Right hindlimb (tissue), 1 donor: ENCODE measurements at places on chromosomes 6 and 20.

- peak; percentile 91 for DNase-seq
Measured at GRCh38 chr6:44074439-44074812, 52.8 kb downstream of the MRPL14 start.

GRCh38 chr6:34772940-34773339 is 15.6 kb downstream of the SNRPC start:
- no peak for DNase-seq

- no peak for DNase-seq
Measured at GRCh38 chr20:40488401-40488800, 200.6 kb downstream of the MAFB start.

- DNase-seq = no peak
Measured at GRCh38 chr6:46378161-46378881, 112.9 kb downstream of the RCAN2 start.

- no peak for DNase-seq
Measured at GRCh38 chr20:38350879-38351775, 4.8 kb downstream of the LBP start.

DNA sequence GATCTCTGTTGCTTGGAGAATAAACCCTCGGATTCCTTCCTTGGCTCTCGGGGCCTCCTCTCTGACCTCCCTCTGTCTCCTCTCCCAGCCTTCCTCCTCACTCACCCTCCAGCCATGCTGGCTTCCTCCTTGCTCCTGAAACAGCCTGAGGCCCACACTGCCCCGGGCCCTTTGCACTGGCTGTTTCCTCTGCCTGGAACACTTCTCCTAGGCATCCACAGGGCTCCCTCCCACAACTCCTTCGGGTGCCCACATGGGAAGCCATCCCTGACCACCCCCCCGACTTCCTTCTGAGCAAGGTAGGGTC is 87.7 kb downstream of the CEBPB start:
- DNase-seq = no peak

DNA sequence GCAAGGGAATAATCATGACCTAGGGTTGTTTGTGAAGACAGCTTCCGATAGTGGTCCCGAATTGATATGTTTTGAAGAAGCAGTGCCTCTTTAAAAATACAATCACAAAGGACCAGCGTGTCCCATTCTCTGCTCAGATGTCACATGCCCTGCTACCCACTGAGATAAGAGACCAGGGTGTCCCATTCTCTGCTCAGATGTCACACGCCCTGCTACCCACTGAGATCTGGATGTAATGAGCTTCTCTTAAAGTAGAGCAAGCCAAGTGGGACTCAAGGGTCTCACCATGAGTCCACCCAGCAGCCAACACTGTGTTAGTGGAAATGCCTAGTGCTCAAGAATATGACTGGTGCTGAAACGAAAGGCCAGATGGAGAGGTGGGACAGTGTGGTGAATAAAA is 22.2 kb downstream of the RIN2 start:
- DNase-seq = no peak

DNA sequence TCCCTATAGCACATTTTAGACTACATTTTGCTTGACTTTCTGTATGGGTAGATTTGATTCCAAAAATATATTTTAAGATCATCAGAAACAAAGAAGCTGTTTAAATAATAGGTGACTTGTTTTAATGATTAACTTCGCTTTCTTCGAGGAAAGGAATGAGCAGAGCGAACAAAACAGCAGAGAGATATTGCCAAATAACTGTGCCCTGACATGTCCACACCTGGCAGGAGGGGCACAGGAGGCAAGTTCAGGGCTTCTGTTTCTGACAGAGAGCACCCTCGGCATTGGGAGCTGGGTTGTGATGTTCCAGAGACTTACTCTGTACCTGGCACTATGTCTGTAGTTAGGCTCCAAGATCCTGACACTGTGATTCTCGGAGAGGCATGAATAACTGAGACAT is 155.7 kb upstream of the SASH1 start:
- DNase-seq = no peak
